ENCODE measurements at places on chromosomes 2 and 18.
A peak's percentile ranks its signal among the peaks of the same experiment; 100 is the strongest.

- DNase-seq: peak; percentile 13
Measured at GRCh38 chr2:161273038-161273760, 35.0 kb upstream of the PSMD14 start.

DNA sequence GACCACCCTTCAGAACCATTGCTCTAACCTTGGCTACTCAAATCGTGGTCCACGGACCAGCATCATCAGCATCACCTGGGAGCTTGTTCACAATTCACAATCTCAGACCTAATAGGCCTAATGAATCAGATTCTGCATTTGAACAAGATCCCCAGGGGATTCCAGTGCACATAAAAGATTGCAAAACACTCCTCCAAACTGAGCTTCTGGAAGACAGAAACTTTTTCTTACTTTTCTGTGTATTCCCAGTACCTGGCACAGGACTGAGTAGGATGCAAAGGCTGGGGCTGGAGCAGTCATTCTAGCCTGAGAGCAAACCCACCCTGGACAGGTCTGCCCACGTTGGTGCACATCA, 115.1 kb upstream of the COPS8 start:
- no peak for DNase-seq

GRCh38 chr2:224178056-224178455, 139.0 kb upstream of the SERPINE2 start:
- no peak for DNase-seq

GRCh38 chr2:202084265-202084664, 11.2 kb downstream of the KIAA2012 start:
- no peak for DNase-seq
